ENCODE measurements at places on chromosomes 5 and 9.

DNA sequence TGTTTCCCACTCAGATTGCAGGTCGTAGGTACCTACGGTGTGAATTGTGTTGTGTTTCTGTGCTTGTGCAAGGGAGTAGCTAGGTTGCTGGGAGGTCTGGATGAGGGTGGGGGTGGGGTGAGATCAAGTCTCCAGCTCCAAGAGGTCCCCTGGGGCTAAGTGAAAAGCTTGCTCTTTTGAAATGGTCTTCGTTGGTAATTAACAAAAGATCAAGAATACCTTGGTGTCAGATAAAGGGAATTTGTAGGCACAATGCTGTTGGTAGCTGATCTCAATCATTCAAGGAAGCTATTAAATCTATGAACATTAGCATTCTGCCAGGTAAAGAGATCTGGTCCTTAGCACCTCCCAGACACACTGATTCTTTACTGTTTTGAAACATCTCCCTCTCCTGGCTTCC is 928 bp upstream of the PCDHGC4 start:
- no peak for DNase-seq

DNA sequence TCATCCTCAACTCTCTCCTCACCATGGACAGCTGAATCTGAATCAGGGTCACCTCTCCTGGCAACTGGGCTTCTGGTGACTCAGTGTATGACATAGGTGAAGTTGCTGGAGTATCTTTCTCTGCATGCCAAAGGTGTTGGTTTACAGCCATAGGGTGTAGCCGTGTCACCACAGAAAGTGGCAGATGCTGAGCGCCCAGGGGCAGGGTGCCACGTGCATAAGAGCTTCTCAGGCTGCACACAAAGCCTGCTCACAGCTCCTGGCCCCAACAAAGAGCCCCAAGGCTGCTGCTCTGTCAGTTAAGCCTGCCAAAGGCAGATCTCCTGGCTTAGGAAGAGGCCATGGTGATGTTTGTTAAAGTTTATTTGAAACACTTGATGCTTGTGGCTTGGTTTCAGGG is 297.7 kb upstream of the WWC1 start:
- DNase-seq: no peak

GRCh38 chr9:113879318-113879717 is 3.2 kb downstream of the ZNF618 start:
- no peak for DNase-seq

DNA sequence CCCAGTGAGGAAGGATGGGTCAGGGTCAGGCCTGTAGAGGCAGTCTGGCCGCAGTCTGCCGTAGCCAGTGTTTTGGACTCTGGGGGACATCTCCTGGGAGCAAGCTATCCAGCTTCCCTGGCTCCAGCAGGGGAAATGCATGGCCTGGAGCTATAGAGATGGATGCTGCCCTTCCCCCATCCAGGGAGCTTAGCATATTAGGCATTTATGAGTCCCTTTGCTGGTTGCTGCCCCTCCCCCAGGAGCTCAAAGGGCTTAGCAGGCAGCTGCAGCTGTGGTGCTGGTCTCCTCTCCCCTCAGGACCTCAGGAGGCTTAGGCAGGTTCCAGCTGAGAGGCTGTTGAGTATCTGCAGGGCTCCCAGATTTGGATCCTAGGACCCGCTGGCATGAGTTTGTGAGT is 1158.7 kb downstream of the DTWD2 start:
- DNase-seq: no peak

GRCh38 chr9:91817493-91818224 is 132.4 kb downstream of the ROR2 start:
- peak; percentile 83 for DNase-seq

Data from foreskin fibroblast (primary cell).